ENCODE measurements at places on chromosomes 5 and 9.

- no peak for DNase-seq
Observed at GRCh38 chr5:58262226-58262625, 197.7 kb downstream of the PLK2 start.

- no peak for DNase-seq
Observed at GRCh38 chr9:88523056-88523455, 11.9 kb upstream of the NXNL2 start.

- DNase-seq: no peak
Observed at GRCh38 chr5:129078660-129079059, 15.9 kb upstream of the ISOC1 start.

- no peak for DNase-seq
Observed at GRCh38 chr5:91188755-91189154, 194.4 kb downstream of the ARRDC3 start.

DNA sequence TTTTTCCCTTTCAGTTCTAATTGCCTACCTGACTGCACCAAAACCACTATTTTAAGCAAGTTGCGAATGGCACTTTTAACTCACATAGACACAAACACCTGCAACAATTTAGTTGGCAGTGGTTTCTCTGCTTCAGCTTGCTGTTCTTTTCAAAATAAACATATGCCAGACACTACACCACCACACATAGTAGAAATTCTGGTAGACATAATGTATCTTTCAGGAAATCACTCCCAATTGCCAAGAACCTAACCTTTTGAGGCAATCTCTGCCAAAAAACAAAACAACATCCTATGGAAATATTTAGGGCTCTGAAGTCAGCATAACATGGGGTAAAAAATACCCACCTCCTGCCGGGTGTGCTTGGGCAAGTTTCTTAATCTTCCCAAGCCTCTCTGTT is 27.7 kb downstream of the GLIS3 start:
- DNase-seq: no peak

GRCh38 chr9:7212101-7212500 is 454.3 kb downstream of the KDM4C start:
- no peak for DNase-seq

DNA sequence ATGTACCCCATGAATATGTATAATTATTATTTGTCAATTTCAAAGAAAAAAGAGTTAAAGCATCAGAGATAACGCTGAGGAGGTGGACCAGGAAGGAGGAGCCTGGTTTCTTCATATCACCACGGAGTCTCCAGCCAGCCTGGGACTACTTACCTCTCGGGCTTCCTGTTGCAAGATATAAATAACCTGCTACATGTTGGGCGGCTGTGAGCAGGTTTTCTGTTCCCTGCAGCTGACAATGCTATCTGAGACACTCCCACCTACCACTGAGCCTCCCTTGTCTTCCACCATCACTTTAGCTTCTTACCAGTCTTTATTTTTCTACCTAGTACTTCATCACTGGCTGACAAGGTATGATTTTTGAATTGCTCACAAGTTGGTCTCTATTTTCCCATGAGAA is 102.7 kb upstream of the CPEB4 start:
- DNase-seq: no peak

GRCh38 chr5:178685386-178686059 is 44.9 kb downstream of the ZNF354A start:
- no peak for DNase-seq

DNA sequence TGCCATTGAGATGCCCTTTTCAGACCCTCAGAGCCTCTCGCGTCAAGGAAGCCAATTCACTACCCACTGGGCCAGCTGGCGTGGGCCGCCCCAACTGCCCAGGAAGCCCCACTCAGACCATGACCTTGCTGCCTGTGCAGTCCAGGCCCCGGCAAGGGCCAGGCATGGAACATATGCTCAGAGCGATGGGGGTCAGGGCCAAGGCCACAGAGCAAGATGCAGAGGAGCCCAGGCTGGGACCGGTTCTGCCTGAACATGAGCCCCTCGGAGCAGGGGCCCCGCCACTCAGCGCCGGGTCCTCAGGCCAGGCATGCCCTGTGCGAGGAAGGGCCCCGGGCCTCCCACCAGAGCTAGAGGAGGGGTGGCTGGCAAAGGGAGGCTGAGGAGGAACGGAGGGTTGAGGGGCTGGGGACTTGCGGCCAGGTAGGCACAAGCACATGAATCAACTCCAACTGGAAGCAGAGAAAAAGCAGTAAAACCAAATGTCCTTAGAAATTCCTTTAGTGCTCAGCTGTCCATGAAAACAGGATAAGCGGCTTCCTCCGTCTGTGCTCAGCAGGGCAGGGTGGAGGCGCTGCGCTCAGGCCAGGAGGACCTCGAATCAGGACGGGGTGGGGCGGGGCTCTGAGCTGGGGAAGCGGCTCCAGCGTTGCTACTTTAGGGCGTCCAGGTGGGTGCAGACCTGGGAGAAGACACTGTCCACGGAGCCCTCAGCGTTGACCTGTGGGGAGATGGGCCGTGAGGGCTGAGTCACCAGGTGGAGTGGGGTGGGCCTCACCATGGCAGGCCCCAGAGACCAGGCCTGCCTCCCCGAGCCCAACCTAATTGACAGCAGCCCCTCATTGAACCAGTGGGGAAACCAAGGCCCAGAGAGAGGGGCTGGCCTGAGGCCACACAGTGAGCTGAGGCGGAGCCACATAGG is 9.9 kb downstream of the AK1 start:
- DNase-seq: no peak

GRCh38 chr5:646396-647201 is 34.5 kb downstream of the CEP72 start:
- no peak for DNase-seq

GRCh38 chr5:64147849-64148441 is 17.7 kb upstream of the RNF180 start:
- no peak for DNase-seq

DNA sequence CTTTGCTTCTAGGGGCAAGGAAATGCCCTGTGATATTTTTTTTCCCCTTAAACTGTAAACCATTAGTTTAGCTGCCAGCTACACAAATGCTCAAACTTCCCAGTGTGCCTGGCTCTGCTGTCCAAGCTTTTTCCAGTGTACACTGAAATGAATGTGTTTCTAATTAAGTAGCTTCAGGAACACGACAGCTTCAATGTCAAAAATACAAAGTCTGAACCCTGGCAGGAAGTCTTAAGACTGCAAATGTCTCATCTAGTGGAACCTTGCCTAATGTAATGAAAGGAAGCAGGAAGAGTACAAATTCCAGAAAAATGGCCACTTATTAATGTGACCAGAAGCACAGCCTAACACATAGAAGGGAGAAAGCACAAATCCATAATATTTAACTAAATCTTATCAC is 255.2 kb downstream of the CRB2 start:
- no peak for DNase-seq

- DNase-seq: no peak
Observed at GRCh38 chr5:33883482-33883881, 8.3 kb downstream of the ADAMTS12 start.

GRCh38 chr5:142859037-142859436 is 88.9 kb downstream of the ARHGAP26 start:
- DNase-seq: no peak

DNA sequence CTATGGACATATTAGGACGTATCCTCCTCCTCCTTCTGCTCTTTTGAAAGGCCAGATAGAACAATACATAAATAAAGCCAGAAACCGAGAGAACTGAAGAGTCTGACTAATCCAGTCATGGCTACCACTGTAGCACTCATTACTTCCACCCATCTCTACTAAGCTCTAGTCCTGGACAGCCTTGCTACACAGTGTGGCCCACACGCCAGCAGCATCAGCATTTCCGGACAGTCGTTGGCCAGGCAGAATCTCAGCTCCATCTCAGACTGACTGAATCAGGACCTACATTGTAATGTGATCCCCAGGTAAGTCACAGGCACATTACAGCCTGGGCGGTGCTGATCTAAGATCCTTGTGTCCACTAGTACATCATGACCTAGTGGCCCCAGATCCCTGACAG is 182.9 kb downstream of the DRD1 start:
- DNase-seq: no peak
